IPS DF 6.9 (cell line): ENCODE measurements at places on chromosomes 6 and 20.

GRCh38 chr20:53657732-53658131 is 64.1 kb upstream of the ZNF217 start:
- no peak for DNase-seq

DNA sequence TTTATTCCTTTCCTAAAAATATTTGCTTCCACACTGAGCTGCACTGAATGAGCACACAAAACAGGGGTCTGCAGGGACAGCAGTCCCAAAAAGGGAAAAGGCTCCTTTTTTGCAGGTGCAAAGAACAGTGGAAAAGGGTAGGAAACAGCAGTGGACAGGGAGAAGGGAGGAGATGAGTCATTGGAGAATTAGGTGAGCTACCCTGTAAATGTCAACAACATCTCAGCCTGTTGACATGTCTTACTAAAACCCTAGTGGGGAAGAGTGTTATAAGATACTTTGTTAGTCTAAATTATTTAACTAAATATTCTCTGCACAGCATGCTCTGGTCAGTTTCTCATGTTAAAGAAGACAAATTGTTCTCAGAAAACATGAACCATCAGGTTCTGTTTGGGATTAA is 151.5 kb upstream of the FBXL4 start:
- DNase-seq: no peak

DNA sequence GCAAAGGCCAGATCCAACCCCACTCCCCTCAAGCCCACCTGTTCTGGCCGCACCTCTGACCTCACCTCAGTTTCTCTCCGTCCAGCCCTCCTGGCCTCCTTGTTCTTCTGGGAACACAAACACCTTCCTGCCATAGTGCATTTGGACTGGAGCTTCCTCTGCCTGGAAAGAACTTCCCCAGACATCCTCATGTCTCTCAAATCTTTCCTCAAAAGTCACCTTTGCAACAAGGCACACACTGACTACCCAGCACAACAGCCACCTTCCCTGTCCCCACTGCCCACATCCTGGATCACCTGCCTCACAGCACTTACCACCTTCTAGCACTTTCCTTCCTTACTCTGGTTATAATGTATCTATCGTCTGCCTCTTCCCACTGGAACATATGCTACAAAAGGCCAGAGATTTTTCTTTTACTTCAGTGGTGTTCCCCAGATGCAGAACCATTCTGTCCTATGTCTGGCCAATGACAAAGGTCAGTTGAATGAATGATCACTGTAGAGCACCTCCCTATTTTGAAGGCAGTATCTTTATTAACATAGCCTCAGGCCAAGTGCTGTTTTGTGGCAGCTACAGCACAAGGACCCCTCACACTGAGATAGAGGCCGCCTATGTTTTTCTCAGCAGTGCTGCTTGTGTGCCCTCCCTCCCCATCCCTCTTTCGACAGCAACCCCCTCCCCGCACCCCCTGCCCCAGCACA is 4.1 kb downstream of the HLA-B start:
- no peak for DNase-seq

GRCh38 chr20:50278684-50279531 is 88.3 kb downstream of the CEBPB start:
- no peak for DNase-seq

GRCh38 chr6:84172080-84172479 is 55.4 kb downstream of the CEP162 start:
- DNase-seq: no peak
